ENCODE measurements at places on chromosomes 5 and 9.

GRCh38 chr9:108323615-108324014 is 532.2 kb downstream of the ACTL7B start:
- DNase-seq, result no peak

DNA sequence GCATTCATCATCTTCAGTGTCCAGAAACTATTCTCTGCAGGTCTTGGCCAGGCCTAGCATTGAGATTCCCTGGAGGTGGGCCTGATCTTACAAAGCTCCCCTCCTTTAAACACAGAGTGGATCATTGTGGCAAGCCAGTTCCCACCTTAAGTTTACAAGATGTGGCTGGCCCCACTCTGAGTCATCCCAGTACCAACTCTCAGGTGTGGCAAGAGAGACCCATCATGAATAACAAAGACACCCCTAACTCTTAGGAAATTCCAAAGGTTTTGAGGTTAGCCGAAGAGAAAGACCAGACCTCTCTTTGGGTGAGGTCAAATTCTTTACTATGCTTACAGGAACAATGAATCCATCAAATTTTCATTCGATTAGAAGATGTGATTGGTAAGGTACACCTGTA is 78.2 kb downstream of the RFK start:
- DNase-seq, result no peak

DNA sequence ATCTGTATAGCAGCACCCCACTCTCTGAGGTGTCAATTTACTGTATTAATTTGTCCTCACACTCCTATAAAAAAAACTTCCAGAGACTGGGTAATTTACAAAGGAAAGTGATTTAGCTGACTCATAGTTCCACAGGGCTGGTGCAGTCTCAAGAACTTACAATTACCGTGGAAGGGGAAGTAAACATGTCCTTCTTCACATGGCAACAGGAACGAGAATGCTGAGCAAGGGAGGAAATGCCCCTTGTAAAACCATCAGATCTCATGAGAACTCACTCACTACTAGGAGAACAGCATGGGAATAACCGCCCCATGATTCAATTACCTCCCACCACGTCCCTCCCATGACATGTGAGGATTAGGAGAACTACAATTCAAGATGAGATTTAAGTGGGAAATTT is 602.6 kb downstream of the MTRR start:
- DNase-seq, result no peak

- DNase-seq, result no peak
These were observed 37.8 kb downstream of the PRELID2 start for GRCh38 chr5:145797336-145797735.

DNA sequence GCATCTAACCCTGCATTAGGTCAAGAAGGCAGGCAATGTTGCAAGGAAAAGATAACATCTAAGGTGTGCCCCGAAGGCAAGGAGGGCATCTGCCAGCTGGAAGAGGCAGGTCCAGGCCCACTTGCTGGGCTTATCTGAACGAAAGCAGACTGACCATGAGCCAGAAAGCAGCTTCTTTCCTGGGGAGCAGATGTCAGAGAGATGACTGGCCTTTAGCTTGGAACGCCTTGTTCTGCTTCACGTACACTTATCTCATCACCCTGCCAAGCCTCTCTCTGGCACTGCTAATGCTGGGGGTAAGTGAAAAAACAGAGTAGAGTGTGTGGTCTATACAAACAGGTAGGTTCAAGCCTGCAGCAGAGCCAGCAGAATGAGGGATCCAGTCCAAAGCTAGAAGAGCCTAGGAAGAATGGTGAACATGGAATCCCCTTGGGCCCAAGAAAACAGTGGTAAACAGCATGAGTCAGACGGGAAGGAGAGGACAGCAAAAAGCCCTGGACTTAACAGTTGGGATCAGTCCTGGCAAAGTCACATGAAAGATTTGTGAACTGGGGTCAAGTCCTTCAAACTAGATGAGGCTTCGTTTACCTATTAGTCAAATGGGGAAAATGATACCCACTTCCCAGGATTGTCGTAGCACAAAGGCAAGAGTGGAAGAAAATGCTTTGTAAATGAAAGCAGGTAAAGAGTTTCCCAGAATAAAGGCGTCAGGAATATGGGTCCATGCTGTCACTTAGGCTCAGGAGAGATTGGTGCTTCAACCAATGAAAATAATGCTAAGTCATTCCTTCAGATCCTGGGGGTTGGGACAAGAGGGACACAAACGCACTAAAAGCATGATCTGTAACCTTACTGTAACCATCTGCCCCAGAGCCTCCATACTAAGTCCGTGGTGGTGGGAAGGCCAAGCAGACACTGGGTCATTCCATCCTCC is 200.9 kb downstream of the SLIT3 start:
- no peak for DNase-seq

DNA sequence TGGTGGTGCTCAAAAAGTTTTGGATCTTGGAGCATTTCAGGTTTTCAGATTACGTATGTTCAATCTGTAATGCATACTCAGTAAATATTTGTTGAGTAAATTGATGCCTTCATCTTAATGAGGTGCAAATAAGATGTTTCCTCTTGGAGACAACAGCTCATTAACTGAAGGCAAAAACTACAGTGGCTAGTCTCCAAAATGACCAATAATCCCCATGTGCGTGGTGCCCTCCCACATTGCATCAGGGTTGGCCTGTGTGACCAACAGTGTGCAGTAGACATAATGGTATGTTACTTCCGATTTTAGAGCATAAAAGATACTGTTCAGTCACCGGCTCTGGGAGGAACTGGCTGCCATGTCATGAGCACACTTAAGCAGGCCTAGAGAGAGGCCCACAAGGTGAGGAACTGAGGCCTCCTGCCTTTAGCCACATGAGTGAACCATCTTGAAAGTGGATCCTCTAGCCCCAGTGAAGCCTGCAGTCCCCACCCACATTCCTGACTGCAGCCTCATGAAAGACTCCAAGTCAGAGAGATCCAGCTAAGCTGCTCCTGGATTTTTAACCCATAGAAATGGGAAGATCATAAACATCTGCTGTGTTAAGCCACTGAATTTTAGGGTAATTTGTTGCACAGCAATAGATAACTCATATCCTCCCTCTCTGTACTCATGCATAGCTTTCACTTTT is 55.7 kb downstream of the LIFR start:
- no peak for DNase-seq

- DNase-seq, result no peak
These were observed 43.6 kb downstream of the SEMA5A start for GRCh38 chr5:9502050-9502834.

GRCh38 chr5:52694648-52695047 is 93.1 kb upstream of the ITGA1 start:
- no peak for DNase-seq

GRCh38 chr9:121278477-121279261 is 10.7 kb downstream of the GSN start:
- DNase-seq, result no peak

DNA sequence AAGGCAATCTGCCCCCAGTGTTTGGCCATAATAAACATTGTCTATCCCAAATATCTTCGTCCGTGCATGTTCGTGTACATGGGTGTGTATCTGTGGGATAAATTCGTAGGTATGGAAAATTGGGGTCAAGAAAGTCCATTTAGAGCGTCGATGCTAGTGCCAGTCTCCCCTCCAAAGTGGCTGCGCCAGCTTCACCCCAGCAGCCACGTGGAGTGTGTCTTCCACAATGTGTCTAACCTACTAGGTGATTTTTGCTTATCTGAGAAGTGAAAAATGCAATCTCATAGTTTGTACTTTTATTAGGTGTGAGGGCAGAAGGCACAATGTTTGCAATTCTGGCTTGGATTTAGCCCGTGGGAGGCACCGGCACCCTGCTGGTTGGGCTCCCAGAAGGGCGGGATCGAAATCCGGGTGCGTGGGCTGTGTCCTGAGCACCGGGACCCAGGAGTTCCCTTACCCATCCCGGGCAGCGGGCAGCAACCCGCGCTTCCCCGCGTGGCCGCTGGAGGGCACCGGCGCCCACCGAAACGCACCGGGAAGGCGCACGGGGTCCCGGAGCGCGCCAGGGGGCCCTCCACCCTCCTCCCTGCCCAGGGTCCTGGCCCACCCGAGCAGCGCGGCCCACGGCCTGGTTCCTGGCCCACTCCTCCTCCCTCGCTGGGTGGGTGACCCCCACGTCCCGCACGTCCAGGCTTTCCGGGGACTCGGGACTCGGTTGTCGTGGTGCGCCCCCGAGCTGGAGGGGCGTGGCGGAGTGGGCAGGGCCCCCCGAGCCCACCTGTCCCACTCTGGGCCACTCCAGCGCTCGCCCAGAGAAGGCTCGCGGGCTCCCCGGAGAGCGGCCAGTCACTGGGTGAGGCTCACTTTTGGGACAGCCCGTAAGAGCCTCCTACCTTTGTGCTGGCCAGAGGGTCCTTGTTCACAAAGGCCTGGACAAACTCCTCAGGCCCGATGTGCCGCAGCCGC is 55.4 kb upstream of the RNF130 start:
- DNase-seq, result no peak

DNA sequence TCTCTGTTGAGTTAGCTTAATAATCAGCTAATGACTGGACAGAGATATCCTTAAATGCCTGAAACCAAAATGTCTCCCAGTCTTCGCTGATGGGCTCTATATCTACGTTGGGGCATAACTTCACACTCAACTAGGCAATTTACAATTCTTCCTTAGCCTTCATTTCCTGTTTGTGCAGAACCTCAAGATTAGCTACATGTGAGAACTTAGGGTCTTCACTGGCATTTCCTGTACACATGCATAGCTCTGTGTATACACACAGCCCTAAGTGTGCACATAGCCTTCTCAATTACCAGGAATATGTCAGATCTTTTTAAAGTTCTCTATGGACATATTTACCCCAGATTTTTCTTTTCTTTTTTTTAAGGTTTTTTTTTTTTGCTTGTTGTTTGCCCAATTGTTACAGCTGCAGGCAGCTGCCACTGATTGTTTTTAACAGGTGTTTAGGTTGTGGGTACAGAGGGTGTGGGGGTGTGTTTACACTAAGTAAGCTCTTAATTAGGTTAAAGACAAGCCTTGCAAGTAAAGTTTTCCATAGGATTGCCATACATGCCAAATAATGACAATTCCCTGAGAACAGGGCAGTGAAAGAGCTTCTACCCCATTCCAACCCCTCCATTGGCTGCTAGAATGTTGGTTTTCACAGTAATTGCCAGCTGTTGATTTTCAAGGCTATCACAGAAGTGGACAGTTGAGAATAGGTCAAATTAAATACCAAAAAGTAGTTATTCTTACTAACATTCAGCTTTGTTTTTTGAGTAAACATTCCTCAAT is 441.0 kb downstream of the TLE4 start:
- no peak for DNase-seq

- DNase-seq, result no peak
These were observed 80.0 kb downstream of the OXCT1 start for GRCh38 chr5:41790038-41790776.

DNA sequence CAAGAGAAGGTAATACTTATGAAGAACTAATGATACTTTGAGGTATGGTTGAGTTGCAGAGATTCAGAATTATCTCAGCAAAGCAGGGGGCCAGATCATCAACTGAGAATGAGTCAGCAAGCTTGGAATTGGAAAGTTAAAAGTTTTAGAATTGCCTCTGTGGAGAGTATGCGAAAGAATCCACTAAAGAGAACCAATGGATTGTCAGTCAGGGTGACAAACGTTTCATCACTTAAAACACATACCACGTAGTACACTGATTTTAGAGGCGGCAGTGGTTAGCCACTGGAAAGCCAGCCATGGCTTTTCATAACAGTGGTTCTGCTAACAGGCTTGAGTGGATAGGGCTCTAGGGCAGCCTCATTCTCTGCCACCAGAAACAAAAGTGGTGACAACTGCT is 30.7 kb downstream of the AOPEP start:
- no peak for DNase-seq
